ENCODE measurements at places on chromosomes 5 and 9.
A peak's percentile ranks its signal among the peaks of the same experiment; 100 is the strongest.

DNA sequence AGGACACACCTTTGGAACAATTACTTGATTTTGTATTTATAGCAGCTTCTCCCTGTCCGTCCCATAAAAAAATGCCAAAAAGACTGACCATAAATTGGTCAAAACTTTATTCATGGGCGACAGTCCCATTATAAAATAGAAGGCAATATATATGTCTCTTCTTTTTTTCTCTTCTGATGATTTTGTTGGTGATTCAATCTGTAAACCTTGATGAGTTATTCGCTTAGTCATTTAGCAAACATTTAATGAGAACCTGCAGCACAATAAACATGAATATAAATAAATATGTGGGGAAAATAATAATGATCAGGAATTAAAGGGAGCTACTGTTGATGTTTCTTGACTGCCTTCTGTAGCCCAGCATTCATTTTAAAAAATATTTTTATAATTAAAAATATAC lies 356.4 kb upstream of the ACTBL2 start:
- DNase-seq = no peak

DNA sequence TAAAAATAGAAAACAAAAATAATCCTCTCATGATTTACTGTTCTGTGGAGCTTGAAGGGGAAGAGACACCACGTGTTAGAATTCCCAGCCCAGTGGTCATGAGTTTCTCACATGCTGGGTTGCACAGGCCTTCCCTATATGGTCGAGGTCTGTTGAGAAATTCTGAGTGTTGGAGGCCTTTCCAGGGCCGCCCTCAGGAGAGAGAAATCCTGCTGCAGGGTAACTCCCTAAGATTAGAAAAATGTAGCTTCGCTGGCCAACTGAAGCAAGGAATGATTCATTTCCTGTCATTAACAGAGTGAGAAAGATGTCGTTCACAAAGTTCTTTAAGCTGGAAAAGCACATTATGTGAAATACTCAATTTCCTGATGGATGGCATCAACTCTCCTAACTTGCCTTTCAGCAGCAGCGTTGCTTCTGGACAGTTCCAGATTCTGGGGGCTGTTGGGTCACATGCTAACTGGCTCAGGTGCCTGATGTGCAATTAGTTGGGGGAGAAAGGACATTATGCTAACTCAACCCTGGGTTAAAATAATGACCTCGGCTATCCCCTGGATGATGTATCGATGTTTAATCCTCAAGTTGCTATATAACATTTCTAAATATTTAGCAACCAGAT lies 104.8 kb upstream of the CD180 start:
- DNase-seq = no peak

DNA sequence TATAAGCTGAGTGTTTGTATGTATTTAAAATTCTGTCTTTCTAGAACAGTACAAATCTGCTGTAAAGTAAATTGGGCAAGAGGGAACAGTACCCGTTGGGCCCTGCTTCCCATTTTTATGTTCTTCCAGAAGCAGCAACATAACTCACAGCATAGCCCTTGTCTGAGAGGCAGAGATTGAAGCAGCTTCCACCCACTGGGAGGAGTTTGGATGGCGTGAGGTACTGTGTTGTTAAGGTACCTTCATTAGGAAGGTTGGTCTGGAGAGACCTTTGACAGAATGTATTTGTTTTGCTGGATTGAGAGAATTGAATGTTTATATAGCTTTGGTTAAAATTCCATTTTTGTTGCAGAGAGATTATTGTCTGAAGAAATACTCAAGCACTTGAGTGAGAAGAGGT lies 24.8 kb downstream of the RAI14 start:
- no peak for DNase-seq

DNA sequence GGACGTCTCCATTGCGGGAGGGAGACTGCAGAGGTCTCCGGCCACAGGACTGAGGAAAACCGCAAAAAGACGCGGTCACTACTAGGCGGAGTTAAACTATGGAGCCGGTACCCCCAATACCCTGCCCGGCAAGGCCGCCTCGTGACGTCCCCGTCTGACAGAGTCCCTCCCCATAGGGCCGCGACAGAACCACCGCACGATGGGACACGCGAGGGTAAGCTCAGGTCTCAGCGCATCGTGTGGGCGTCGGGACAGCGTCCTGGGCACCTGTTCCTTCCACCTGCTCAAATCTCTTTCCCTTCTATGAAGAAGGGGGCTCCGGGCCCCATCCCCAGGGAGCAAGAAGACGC lies 35.2 kb upstream of the GLDC start:
- DNase-seq = no peak

GRCh38 chr5:100643473-100643872 lies 108.3 kb downstream of the FAM174A start:
- DNase-seq = no peak

GRCh38 chr5:140324041-140324600 lies 21.2 kb upstream of the PFDN1 start:
- DNase-seq = no peak

DNA sequence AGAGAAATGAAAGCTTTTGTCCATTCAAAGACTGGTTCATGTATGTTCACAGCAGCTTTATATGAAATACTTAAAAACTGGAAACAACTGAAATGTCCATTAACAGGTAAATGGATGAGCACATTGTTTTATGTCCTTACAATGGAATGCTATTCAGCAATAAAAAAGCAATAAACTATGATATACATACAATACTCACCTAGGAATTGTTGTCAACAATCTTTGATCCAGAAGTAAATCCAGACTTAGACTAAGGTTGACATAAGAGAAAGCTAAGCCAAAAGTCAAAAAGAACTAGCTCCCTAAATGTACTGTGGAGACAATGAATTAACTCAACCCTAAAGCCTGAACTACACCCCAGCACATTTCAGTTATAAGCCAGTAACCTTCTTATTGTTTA lies 54.9 kb downstream of the FBXL17 start:
- no peak for DNase-seq

DNA sequence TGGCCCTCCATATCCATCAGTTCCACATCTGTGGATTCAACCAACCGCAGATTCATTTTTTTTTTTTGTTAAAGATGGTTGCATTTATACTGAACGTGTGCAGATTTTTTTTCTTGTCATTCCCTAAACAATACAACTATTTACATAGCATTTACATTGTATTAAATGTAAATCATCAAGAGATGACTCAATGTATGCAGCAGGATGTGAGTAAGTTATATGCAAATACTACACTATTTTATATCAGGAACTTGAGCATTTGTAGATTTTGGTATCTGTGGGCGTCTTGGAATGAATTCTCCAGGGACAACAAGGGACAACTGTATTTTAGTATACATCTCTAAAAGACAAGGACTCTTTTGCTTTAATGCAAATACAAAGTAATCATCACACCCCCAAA lies 299.2 kb upstream of the ZNF608 start:
- no peak for DNase-seq

DNA sequence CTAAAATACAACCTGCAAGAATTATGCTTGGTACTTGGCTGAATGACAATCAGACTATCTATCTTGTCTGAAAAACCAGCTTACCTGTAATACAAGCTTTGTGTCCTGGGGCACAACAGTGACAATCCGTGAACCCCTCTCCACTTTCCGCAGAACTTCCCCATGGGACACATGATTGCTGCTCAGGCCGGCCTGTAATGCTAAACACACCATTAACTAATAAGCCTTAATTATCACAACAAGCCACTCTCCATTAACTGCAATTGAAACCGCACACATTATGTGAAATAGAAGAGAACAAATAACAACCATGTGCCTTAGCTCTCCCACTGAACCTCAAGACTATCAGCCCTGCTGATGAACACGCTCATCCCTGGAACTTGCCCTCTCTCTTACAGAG lies 33.7 kb downstream of the ELP1 start:
- no peak for DNase-seq

DNA sequence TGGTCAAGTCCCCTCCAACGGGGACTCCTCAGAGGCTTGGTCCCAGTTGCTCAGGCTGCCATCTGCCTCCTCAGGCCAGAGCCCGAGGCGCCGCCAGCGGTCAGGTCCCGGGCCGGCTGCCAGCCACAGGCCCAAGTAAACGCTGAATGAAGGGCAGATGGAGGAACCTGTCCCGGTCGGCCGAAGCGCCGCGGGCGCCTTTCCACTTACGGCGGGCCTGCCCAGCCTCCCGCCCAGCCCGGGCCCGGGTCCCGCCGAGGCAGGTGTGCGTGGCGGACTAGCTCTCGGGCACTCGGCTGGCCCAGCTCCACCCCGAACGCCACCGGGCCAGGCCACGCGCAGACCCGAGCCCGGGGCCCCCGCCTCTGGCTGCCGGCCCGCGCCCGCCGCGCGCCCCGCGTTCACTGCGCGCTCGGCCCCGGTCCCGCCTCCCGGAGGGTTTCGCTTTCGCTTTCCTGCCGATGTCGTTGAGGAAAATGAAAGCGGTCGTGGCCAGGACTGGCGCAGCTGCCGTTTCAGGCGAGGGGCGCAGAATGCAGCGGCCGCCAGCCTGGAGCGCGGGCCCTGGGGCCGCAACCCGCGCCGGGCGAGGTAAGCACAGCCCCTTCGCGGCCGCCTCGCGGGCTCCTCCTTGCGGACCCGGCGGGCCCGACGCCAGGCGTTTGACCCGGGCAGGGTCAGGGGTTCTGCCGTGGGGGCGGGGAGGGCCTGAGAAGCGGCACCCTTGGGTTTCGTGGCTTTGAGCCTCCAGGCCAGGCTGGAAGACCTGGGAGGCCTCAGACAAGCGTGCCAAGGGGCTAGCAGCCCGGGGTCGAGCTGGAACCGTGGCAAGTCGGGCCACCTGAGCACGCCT lies 41.2 kb downstream of the SLC22A5 start:
- DNase-seq = peak; percentile 56
